Keratinocyte (primary cell): ENCODE measurements at places on chromosomes 7 and 10.

- no peak for DNase-seq
Observed at GRCh38 chr7:148031811-148032210, 558.8 kb upstream of the C7orf33 start.

DNA sequence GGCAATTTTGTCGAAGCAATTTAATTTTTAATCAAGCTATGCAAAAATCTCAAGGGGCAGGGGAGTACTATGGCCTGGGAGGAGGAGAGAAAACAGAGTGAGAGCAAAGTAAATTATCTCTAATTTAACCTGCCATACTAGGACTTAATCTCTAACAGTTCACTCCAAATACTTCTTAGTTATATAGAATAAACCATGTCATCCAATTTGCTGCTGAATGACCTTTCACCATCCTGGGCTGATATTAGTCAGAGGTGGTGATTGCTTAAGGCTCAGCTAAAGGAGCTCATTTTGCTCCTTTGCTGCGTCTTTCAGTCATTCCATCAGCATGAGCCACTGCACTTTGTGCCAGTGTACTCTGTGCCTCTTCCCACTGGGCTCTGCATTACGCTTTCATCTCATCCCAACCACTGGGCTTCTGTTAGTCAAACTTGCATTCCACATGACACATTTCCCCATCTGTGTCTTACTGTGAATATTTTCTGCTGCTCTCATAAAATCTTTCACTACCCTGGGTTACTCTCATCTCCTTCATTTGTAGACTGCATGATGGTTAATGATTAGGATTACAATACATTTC lies 84.3 kb downstream of the CD36 start:
- DNase-seq, result peak; percentile 90

DNA sequence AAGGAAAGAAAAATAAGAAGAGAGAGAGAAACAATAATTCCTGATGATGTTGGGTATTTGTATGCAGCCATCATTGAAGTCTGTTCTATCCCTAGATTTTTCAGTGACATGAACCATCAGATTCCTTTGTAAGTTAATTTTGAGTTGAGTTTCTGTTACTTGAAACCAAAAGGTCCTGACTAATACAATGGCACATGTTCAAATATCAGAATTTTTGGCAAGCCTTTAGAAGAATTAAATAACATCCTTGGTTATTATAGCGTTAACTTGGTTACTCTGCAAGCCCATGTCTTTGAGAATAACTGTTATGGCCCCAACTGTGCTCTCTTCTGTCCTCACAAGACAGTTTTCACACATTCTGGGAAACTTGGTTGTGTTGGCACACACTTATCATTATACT lies 66.5 kb downstream of the SYPL1 start:
- DNase-seq, result no peak

- DNase-seq, result no peak
Observed at GRCh38 chr10:58177362-58177947, 90.2 kb downstream of the IPMK start.

GRCh38 chr10:129689671-129690071 lies 222.6 kb downstream of the MGMT start:
- no peak for DNase-seq

DNA sequence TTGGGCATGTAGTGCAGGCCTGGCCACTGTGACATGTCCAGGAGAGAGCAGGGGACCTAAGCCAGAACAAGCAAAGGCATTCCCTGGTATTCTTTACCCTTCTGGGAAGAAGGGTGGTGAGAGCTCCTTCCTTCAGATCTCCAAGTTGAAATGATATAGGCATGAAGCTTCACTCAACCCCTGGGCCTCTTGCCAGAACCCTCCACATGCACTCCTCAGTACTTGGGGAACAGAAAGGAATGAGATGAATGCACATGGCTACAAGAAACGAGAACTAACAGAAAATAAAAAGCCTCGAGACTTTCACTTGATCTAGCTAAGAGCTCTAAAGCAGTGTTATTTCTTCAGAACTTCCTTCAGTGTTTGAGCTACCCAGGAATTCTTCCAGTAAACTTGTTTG lies 262.2 kb downstream of the ETV1 start:
- no peak for DNase-seq

DNA sequence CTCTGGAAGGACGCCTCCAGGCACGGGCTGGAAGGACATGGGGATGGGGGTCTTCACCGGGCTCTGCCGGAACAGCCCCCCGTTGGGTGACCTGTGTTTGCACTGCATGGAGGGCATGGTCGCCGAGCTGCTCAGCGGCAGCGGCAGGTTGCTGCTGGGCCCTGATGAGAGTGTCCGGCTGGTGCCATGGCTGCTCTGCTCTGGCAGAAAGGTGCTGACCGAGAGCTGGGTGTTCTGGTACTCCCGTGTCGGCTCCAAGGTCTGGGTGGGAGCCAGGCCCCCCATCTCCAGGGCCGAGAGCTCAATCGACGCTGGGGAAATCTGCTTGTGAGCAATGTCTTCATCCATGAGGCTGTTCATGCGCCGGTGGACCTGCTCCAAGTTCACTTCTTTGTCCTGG lies 764.3 kb downstream of the GRID1 start:
- DNase-seq, result no peak

- DNase-seq, result no peak
Observed at GRCh38 chr10:87767253-87767652, 50.8 kb downstream of the ATAD1 start.

DNA sequence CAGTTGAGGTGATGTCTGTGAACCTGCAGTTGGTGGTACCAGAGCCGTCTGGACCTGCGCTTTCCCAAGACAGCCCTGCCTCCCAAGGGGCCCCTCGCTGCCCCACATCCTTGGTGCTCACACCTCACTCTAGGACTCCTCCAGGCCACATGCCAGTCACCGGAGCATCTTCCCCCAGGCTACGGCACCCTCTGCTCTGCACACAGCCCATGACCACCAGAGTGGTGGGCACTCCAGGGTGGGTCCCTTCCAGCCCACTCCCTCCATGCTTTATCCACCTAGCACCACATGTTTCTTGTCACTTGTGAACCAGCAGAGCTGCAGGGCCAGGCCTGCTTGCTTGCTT lies 183.7 kb upstream of the SH2B2 start:
- DNase-seq, result no peak

DNA sequence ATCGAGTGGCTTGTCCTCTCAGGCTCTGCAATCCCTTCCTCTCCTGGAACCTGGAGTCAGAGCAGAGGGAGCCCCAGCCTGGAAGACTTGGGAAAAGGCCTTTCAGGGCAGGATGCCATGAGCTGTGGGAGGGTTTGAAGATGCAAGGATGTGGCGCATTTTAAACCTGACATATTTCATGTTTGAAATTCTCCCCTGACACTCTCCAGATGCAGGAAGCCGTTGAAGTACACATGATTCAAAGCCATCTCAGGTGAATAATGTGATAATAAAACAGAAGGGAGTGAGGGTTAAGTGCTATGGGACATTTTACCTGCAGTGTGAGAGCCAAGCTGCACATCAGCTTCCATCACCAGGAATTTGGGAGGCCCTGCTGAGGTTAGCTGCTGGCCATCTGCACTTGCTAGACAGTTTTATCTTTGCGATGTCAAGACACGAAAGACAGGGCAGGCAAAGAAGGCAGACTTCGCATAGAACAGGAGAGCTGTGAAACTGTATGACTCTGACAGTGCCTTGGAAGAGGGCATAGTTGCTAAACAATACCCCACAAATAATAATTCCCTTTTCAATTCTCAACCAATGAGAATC lies 159.1 kb upstream of the GDF10 start:
- no peak for DNase-seq

DNA sequence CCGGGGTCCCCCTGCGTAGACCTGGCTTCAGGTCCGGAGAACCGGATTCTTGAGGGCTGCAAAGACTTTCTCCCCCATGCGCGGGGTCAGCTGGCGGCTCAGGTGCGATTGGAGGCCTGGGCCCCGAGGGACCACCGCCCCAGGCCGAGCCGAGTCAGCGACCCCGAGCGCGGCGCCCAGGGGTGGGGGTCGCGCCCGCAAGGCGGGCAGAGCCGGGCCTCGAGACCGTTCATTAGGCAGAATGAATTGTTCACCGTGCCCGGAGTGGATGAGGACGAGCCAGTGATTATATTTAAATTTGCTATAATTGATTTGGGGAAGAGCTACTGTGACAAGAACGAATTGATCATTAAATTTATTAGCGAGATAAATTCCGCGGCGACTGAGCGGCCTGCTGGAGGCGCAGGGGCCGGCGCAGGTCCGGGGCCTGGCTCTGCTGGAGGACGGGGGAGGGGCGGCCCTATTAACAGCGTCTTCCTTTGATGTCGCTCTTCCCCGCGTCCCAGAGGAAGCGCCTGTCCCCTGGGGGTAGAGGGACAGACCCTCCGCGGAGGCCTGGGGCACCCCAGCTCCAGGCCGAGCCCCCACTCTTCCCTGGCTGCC lies 7.5 kb downstream of the MNX1 start:
- DNase-seq, result no peak

DNA sequence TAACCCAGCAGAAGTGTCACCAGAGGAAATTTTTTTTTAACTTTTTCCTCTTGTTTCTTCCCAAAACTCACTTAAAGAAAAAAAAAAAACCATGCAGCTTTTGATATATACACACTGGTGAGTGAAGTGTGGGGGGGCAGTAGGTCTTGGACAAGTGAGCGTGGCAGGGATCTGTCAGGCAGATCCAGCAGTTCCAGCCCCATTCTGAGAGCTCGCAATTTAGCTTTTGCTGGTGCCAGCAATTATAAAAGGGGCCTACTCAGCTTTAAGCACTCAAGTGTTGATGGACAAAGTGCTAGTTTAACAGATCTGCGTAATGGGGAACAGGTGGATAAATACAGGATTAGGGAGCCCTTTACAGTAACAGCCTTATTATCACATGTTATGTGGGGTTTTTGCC lies 619.2 kb upstream of the GALNT17 start:
- DNase-seq, result no peak

DNA sequence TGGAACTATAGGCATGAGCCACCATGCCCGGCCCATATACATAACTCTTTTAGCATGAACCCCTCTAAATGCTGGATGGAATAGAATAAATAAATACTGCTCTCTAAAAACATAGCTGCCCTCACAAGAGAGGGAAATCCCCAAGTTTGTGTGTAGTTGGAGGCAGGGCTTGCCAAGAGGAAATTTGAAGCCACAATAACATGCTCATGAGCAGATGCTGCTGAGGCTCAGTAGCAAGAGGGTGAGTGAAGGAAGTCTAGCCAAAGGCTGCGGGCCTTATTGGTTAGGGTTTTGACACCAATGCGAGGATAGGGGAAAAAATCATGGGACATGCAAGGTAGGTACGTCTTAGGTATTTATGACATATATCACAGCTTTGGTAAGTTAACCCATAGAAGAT lies 17.3 kb downstream of the TPK1 start:
- no peak for DNase-seq

- no peak for DNase-seq
Observed at GRCh38 chr10:121426307-121426706, 171.9 kb downstream of the FGFR2 start.

DNA sequence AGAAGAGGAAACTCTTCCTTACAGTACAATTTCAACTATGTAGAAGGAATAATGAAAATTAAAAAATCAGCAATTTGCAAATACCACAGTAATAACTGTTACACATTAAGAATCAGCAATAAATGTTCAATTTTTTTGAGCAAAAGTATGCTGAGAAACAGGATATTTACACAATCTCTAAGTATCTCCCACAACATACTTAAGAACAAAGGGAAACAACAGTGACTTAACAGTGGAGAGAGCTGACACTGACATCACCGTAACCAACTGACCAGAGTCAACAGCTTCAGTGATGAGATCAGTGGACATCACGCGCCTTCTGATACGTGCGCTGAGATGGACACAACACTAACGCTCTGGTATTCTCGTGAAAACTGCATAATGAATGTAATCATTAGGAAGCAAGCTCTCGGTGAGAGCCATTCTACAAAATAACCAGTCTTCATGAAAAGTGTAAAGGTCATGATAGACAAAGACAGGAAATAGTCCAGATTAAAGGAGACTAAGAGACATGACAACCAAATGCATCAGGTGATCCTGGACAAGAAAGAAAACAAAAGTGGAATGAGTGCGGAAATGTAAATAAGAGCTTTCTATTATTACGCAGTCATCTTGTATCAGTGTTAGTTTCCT lies 82.6 kb downstream of the PIP4K2A start:
- no peak for DNase-seq

GRCh38 chr10:79140085-79140793 lies 71.5 kb downstream of the ZMIZ1 start:
- no peak for DNase-seq

DNA sequence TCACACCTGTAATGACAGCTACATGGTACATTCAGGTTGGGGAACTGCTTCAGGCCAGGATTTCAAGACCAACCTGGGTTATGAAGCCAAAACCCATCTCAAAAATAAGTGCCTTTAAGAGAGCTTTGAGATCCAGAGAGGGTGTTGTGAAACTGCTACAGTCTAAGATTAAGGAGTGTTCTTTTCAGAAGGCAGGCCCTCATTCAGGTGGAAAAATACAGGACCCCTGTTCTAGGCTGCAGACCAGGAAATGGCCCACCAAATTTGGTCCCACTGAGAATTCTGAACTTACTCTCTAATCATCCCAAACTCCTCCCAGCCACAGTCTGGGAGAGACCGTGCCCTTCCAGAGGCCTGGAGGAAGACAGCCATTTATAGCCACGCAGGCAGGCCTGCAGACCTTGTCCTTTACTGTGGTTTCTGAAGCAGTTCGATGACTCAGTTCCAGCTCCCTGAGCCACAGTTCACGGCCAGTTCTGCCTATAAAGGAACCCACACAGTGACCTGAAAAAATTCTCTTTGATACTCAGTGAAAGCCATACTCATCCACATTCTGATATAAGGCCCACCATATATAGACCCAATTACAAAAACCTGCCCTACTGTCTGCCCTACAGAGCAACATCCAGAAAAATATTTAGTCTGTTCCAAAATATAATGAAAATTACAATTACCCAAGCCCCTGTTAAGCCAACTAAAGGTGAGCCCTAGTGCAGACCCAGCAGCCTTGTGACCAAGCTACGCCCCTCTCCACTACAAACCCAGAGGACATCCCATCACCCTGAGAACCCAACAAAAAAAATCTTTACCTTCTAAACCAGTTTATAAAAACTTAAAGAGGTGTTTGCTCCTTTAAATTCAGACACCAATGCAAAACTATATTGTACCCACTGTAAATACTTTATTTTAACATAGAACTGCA lies 21.2 kb downstream of the ZNF680 start:
- DNase-seq, result no peak

GRCh38 chr10:86936661-86937501 lies 20.5 kb downstream of the MMRN2 start:
- DNase-seq, result no peak
